Activated T-cell treated with anti-CD3 and anti-CD28 coated beads, Interleukin-2, amount 50 U/mL, for 72 hours (primary cell): ENCODE measurements at places on chromosomes 2 and 18. TPM values are rescaled to one million over a fixed set of nuclear protein-coding genes. Genes with fewer than 3 reads are reported as not detected.
A peak's percentile ranks its signal among the peaks of the same experiment; 100 is the strongest.

DNA sequence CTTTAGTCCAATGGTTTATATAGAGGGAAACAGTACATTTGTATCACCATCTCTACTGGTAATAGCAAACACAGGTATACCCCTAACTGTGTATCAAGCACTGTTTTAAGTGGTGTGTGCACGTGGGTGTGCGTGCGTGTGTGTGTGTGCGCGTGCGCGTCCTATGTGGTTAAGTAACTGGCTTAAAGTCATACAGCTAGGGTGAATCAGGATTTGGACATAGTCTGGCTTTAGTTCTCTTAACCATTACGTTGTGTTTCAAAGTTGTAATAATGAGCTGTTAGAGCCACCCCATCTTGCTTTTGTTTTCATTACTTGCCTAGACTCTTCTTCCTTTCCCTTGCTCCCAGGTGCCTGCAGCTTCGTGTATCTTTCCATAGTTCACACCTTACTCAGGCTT is 2.1 kb downstream of the HADHB start:
- DNase-seq = peak; percentile 37
- peak overlapping the region; percentile 94 for H3K4me3 ChIP-seq
- peaks cover 69% of the 10 kb centered on the region for H3K4me1 ChIP-seq

GRCh38 chr18:12236934-12237832 is 17.0 kb upstream of the CIDEA start:
- H3K36me3 ChIP-seq = no peaks in the 10 kb centered on the region
- no peak overlapping the region for H3K4me3 ChIP-seq
- DNase-seq = peak; percentile 76
- no peaks in the 10 kb centered on the region for H3K4me1 ChIP-seq
- H3K27ac ChIP-seq = no peak overlapping the region
- H3K27me3 ChIP-seq = peaks cover 45% of the 10 kb centered on the region

DNA sequence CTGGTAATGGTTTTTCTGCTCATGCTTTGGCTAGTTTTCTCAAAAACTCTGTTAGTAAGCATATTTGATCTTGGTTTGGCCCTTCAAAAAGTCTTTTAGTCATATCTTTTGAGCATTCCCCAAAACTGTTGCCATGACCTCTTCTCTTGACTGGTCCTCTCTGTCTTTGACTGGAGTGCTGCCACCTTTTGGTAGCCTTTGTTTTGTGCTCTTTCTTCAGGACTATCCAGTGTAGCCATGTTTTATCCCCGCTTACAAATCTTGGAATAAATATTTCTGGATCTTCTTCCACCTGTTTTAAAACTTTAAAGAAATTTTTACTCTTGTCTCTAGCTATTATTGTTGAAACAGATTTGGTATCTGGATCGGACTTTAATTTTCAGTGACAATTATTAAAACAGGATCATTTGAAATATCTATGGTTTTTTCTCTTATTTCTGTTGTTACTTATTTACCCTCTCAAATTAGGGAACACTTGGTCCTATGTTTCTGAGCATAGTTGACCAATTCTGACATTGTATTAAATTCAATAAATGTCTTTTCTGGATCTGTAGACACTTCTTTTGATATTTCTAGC is 965 bp upstream of the ELOA2 start:
- no peak overlapping the region for H3K4me3 ChIP-seq
- H3K27me3 ChIP-seq = no peaks in the 10 kb centered on the region
- no peaks in the 10 kb centered on the region for H3K4me1 ChIP-seq
- H3K36me3 ChIP-seq = no peaks in the 10 kb centered on the region
- H3K27ac ChIP-seq = no peak overlapping the region

DNA sequence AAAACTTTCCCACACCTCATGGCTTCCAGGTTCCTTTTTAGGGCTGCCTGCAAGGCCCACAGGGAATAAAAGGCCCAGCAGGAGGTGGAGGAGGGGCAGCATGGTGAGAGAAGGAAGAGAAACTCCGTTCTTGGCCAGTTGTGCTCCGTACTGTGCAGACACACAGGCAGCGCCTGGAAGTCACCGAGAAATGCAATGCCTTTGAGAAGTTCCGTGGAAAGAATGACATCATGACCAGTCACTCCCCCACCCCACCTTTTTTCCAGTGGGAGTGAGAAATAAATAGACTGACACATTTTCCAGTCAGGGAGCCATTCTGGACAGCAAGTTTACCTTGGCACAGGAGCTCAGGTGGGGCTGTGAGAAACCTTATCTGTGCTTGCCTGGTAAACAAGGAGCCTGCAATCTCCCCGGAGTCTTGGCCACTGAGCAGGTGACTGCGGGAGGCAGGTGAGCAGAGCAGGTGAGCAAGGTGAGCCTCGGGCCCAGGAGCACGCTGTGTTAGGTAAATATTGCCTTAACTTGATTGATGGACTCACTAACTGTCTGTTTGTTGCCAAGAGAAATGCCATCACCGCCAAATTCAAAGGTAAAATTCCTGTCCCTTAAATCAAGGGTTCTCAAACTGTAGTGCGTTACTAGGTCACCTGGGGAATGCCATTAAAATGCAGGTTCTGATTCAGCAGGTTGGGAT is 13.5 kb upstream of the LBH start:
- H3K4me1 ChIP-seq = peaks cover 33% of the 10 kb centered on the region
- H3K4me3 ChIP-seq = no peak overlapping the region
- no peaks in the 10 kb centered on the region for H3K36me3 ChIP-seq

GRCh38 chr2:122179492-122180165 is 424.2 kb downstream of the TSN start:
- no peak overlapping the region for H3K27ac ChIP-seq
- H3K4me3 ChIP-seq = no peak overlapping the region
- no peaks in the 10 kb centered on the region for H3K4me1 ChIP-seq

DNA sequence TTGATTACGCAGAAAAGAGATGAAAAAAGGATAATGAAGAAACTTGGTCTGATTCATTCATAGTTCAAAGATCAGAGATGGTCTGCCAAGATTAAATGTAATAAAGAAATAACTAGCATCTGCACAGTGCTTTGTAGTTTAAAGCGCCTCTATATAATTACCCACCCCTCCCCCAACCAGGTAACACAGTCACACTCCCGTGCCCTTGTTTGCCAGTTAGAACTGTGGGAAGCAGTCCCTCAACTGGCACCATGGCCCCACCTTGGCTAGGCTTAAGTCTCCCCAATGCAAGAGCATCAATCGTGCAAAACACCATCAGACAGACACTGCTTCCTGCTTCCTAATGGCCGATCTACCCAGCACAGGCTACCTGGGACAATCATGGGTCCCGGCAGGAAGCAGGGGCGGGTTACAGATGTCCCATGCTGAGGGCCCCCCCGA is 11.6 kb downstream of the ADCY3 start:
- no peak overlapping the region for H3K4me3 ChIP-seq
- no peak for DNase-seq
- H3K4me1 ChIP-seq = peaks cover 6% of the 10 kb centered on the region
- peaks cover 10% of the 10 kb centered on the region for H3K36me3 ChIP-seq
- no peaks in the 10 kb centered on the region for H3K27me3 ChIP-seq

DNA sequence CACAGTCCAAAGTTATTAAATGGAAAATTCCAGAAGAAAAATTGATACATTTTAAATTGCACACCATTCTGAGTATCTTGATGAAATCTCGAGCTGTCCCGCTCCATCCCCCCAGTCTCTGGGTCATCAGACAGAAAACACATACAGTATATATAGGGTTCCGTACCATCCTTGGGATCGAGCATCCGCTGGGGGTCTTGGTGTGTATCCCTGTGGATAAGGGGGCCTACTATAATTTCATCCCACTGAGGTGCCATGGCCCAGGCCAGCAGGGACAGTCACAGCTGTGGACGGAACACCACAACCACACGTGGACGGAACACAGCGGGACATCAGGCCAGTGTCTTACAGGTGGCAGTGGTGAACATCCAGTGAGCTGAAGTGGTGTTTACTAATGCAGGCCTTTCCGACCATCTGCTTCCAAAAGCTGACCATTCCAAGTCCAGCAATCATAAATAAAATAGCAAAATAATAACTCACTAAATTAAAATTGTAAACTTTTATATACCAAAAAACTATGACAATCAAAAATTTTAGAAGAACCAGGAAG is 14.0 kb downstream of the TWIST2 start:
- H3K36me3 ChIP-seq = no peaks in the 10 kb centered on the region
- H3K4me3 ChIP-seq = no peak overlapping the region
- peaks cover 9% of the 10 kb centered on the region for H3K4me1 ChIP-seq

DNA sequence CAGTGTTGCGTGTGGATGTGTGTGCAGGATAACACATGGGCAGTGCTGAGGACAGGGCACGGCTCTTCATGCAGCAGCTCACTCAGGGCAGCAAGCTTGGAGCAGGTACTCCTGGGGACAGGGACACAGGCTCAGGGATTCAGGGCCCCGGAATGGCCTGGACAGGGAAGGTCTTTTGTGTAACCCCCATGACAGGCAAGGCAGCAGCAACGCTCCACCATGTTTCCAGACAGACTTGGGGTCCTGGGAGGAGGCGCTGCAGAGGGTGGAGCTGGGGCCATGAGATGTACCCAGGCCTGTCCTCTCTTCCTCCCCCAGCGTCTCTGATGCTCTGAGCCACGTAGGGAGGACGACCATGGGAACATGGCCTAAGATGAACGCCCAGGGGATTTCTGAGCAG is 58.3 kb downstream of the ADNP2 start:
- no peak overlapping the region for H3K4me3 ChIP-seq
- DNase-seq = no peak
- H3K27me3 ChIP-seq = peaks cover 49% of the 10 kb centered on the region
- no peak overlapping the region for H3K27ac ChIP-seq
- peaks cover 9% of the 10 kb centered on the region for H3K4me1 ChIP-seq

The GCG gene
- total RNA-seq = not detected

The OTOS gene
- total RNA-seq = not detected

The DOK6 gene
- not detected for total RNA-seq
